Aorta (tissue), 5 donors: ENCODE measurements at places on chromosomes 3 and 15. TPM values are rescaled to one million over a fixed set of nuclear protein-coding genes. Genes with fewer than 3 reads are reported as not detected.

RASL12 gene
- total RNA-seq = 86.9 TPM

PCSK6 gene
- 11.2 TPM for total RNA-seq

- H3K4me1 ChIP-seq = no peaks in the 10 kb centered on the region
- H3K4me3 ChIP-seq = peak overlapping the region; percentile 53
- no peaks in the 10 kb centered on the region for H3K36me3 ChIP-seq
Measured at GRCh38 chr15:64912379-64913325, 950 bp downstream of the ANKDD1A start.

GRCh38 chr3:172287937-172288477 lies 160.2 kb downstream of the GHSR start:
- H3K36me3 ChIP-seq = no peaks in the 10 kb centered on the region
- H3K4me1 ChIP-seq = peaks cover 3% of the 10 kb centered on the region
- H3K27ac ChIP-seq = peak overlapping the region; percentile 48
- H3K4me3 ChIP-seq = no peak overlapping the region

- H3K27ac ChIP-seq = no peak overlapping the region
- no peaks in the 10 kb centered on the region for H3K27me3 ChIP-seq
- no peak overlapping the region for H3K4me3 ChIP-seq
Measured at GRCh38 chr3:160126761-160127160, 98.5 kb upstream of the C3orf80 start.

DNA sequence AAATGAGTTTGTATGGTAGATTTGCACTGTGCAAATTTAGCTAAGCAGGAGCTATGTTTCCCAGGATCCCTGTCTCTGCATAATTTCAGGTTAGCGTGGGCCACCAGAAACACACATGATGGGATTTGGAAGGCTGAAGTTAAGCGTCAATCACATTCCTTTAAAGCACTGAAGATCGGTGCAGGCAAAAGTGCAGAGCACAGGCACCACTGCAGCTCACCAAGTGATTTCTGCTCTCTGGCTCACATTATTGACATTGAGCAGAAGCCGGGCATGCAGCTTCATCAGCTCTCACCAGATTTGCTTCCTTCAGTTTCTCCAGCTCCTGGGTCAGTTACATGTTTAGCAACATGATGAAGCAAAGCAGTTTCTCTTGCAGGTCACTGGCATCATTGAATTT lies 256.4 kb upstream of the TGFBR2 start:
- no peak overlapping the region for H3K4me3 ChIP-seq
- no peaks in the 10 kb centered on the region for H3K27me3 ChIP-seq
- DNase-seq = no peak
- H3K36me3 ChIP-seq = no peaks in the 10 kb centered on the region

GRCh38 chr3:137134431-137134830 lies 176.6 kb downstream of the IL20RB start:
- no peaks in the 10 kb centered on the region for H3K36me3 ChIP-seq
- H3K4me3 ChIP-seq = no peak overlapping the region
- no peaks in the 10 kb centered on the region for H3K4me1 ChIP-seq

DNA sequence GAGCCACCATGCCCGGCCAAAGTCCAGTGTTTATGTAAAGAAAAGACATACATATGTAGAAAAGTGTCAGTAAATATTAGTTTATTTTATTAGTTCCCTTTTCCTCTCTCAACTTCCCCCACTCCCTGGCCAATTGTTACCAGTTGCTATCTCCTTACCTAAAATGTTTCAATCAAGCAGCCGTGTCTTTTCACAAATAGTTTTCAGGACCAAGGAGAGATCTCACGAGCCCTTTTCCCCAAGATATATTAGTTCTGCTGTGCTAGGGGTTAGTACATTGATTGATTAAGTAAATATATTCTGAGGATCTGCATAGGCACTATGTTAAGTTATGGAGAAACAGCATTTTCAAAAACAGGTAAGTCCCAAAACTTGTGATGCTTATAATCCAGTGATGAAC lies 87.4 kb downstream of the ZIC4 start:
- H3K4me1 ChIP-seq = no peaks in the 10 kb centered on the region
- H3K27ac ChIP-seq = no peak overlapping the region

GRCh38 chr3:143002083-143002712 lies 828 bp downstream of the U2SURP start:
- no peaks in the 10 kb centered on the region for H3K27me3 ChIP-seq
- no peak for DNase-seq
- H3K27ac ChIP-seq = no peak overlapping the region
- H3K36me3 ChIP-seq = no peaks in the 10 kb centered on the region
- H3K4me3 ChIP-seq = peak overlapping the region; percentile 80
